ENCODE measurements at places on chromosomes 11 and 22.
A peak's percentile ranks its signal among the peaks of the same experiment; 100 is the strongest.

- DNase-seq = no peak
Measured at GRCh38 chr11:35090125-35090524, 48.8 kb upstream of the CD44 start.

DNA sequence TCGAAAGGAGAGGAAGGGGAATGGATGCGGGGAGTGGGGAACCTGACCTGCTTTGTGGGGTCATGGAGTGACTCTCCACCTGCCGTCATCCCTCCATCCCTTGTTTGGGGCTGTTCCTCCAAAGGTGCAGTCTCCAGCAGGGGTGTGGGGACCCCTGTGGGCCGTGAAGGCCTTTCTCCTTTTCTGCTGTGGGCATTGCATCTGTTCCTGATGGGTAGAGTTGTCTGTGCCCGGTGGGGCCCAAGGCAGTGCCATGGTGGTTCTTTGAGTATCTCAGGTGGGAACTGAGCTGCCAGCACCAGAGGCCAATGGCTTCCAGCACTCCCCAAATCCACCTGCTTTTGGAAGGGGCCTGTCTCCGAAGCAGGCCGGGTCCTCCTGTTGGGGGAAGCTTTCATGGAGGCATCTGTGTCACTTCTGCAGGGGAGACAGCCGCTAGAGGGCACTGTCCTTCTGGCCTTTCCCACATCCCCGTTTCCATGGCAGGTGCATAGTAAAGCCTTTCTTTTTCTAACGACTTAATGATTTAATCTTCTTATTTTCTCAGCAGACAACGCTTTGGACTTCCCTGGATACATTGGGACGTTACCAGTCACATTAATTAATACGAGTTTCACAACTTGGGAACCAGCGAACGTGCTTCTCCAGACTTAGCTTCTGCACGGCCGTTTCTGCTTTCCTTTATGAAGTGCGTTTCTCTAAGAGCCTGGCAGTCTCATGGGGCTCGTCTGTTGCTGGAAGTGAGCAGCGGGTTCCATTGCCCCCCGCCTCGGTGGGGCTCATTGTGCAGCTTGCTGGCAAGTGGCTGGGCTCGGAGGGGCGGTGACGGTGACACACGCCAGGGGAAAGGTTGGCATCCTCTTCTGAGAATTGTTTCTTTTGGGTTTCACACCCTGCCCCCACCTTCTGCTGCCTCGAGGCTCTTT is 57.1 kb downstream of the PARVB start:
- DNase-seq = peak; percentile 62

DNA sequence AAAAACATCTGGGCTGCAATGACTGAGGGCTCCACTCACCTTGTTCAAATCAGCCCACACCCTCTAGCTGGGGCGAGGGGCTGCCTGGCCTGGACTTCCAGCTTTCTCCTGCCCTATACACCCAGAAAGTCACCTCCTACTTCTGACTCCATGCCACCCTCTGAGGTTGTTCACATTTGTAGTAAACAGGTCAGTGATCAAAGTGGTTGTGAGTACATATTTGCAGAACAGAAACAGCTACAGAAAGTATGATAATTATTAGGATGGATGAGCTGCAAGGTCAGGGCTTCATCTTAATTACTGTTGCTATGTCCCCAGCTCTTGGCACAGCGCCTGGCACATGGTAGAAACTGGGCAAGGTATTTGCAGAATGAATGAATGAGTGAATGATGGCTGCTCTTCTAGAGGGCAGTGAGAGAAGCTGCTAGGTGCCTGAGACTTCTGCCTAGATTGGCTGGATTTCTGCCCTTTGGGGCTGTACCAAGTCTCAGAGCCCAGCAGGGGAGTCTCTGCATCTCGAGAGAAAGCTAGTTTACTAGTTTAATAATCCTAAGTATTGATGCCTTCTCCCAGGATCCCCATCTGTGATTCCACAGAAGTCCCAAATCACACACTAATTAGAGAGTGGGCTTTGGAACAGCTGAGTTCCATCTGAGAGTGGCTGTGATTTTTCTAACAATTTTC is 36.0 kb downstream of the SYT13 start:
- DNase-seq = no peak

- DNase-seq = peak; percentile 25
Measured at GRCh38 chr22:28883917-28884746, 760 bp downstream of the ZNRF3 start.

GRCh38 chr11:86955361-86956120 is at the start of gene FZD4:
Gene FZD4, minus strand, starts transcription at chr11:86955395. Its CDS starts 310 bp downstream, at chr11:86955085.
- peak; percentile 91 for DNase-seq

- DNase-seq = no peak
Measured at GRCh38 chr11:31720225-31720624, 90.9 kb downstream of the PAX6 start.

DNA sequence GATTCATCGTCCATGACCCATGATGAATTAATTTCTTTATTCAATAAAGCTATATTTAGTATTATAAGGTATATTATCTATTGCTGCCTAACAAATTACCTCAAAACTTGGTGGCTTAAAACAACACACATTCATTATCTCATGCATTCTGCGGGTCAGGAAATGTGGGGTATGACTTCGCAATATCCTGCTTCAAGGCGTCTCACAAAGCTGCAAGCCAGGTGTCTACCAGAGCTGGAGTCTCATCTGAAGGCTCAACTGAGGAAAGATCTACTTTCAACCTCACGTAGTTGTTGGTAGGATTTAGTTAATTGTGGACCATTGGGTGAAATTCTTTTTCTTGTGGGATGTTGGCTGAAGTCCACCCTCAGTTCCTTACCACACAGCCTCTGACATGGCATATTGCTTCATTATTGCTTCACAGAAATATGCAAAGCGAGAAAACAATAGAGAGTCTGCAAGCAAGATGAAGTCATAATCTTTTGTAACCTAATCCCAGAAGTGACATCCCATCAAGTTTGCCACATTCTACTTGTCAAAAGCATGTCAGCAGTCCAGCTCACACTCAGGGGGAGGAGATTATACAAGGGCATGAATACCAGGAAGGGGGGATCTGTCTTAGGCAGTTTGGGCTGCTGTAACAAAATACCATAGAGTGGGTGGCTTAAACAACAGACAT is 45.1 kb downstream of the KREMEN1 start:
- no peak for DNase-seq

GRCh38 chr22:48146426-48146825 is 1384.0 kb downstream of the TBC1D22A start:
- no peak for DNase-seq

DNA sequence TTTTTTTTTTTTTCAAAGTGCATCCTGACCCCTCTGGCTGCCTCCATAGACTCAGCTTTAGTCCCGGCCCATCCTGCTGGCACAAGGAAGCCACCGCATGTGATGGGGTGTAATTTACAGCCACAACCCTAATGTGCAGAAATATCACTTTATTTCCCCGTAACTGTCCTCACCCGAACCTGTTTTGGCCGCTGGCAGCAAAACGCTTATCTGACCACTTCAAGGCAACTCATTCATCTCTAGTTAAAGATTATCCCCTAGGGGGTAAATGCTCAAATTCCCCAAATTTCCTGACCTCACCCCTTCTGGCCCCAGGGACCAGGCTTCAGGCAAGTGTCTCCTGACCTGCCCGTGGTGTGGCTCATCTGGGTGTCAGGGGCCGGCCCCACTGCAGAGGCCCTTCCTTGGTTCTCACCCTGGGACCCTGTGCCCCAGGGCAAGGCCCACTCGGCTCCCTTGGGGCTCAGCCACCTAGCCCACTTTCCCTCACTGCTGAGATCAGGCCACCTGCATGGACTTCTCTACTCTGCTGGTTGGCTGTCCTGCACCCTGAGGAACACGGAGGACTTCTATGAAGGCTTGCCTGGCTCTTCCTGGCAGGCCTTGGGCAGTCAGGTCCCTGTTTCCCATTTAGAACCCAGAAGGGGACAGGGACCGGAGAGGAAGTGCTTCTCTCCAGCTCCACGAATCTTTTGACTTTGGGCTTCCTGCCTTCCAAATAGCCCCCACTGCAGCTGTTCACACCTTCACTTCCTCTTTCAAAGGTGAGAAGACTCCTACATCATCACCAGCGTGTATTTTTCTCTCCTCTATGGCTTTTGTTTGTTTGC is 53.3 kb downstream of the WNT11 start:
- DNase-seq = no peak

DNA sequence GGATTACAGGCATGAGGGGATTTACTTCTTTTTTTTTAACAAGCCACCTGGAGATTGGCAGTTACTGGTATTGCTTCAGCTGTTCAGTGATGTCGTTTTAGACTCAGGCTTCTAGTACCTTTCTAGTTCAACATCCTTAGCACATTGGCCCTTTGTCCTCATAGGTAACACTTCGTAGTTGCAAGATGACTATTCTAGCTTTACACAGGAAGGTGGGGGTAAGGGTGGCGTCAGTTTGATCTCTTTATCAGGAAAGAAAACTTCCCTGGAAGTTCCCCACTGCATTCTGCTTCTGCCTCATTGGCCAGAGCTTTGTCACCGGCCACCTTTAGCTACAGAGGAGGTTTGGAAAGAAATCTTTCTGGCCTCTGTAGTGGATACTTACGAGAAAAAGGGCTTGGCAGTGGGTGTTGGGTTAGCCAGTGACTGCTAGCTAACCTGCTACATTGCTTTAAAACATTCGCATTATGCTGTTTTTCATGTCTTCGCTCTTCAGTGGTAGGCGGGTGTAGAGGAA is 40.7 kb downstream of the SFI1 start:
- DNase-seq = no peak

- DNase-seq = peak; percentile 5
Measured at GRCh38 chr11:125569915-125570621, 791 bp downstream of the EI24 start.

DNA sequence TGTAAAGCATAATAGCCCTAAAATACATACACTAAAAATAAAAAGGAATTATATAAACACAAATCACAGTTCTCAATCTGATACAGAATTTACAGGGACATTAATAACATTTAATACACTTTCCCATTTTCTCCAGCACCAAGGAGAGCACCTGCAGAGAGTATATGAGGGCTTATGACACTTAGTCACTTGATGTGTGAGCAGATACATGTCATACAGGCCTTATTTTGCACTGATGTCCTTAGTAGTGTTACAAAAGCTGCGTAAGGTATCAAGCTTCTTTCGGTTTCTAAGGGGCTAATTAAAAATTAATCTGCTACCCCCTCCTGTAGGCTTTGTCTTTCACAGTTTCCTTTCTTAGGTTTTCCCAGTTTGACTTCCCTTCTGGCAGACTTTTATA is 61.3 kb downstream of the TRIM44 start:
- peak; percentile 13 for DNase-seq

- DNase-seq = no peak
Measured at GRCh38 chr11:72078477-72078876, 1.9 kb downstream of the NUMA1 start.

DNA sequence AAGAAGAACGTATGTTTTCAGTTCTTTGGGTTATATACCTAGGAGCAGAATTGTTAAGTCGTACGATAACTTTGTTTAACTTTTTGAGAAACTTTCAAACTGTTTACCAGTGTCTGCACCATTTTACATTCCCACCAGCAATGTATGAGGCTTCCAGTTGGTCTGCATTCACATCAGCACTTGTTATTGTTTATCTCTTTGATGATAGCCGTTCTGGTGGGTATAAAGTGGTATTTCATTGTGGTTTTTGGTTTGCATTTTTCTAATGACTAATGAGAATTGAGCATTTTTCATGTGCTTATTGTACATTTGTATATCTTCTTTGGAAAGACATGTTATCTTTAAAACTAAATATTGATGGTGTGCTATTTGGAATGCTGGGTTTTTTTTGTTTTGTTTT is 59.8 kb downstream of the KDM2A start:
- DNase-seq = peak; percentile 22

- DNase-seq = peak; percentile 67
Measured at GRCh38 chr11:65317025-65317786, 2.5 kb downstream of the CDC42EP2 start.
